B cell (primary cell): ENCODE measurements at places on chromosomes 3 and 15. TPM values are rescaled to one million over a fixed set of nuclear protein-coding genes. Genes with fewer than 3 reads are reported as not detected.
A peak's percentile ranks its signal among the peaks of the same experiment; 100 is the strongest.

DNA sequence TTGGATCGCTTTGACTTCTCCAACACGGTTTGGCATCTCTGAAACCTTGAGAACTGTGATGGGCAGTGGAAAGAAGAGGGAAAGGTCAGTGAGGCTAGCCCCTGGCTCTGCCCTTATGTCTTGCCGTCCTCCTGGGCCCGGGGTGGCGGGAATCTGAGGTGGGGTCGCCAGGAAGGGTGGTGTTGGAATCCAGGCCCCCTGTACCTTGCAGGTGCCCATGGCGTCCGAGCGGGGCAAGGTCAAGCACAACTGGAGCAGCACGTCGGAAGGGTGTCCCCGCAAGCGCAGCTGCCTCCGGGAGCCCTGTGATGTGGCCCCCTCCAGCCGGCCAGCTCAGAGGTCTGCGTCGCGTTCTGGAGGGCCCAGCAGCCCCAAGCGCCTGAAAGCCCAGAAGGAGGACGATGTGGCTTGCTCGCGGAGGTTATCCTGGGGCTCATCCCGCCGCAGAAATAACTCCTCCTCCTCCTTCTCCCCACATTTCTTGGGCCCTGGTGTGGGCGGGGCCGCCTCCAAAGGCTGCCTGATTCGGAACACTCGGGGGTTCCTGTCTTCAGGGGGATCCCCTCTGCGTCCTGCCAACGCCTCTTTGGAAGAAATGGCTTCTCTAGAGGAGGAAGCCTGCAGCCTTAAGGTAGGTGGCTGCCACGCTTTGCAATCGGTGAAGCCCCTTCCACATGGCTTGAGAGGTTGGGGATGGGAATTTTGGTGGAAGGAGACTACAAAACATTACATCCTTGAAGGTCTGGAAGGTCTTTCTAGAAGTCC, 907 bp downstream of the TATDN2 start:
- peaks cover 12% of the 10 kb centered on the region for H3K36me3 ChIP-seq
- H3K27ac ChIP-seq, result peak overlapping the region; percentile 70
- no peaks in the 10 kb centered on the region for H3K27me3 ChIP-seq
- peak; percentile 52 for DNase-seq
- H3K4me1 ChIP-seq, result peaks cover 28% of the 10 kb centered on the region

GRCh38 chr15:26045516-26045915, 182.4 kb upstream of the ATP10A start:
- H3K27ac ChIP-seq, result no peak overlapping the region
- no peaks in the 10 kb centered on the region for H3K4me1 ChIP-seq
- DNase-seq, result no peak

DNA sequence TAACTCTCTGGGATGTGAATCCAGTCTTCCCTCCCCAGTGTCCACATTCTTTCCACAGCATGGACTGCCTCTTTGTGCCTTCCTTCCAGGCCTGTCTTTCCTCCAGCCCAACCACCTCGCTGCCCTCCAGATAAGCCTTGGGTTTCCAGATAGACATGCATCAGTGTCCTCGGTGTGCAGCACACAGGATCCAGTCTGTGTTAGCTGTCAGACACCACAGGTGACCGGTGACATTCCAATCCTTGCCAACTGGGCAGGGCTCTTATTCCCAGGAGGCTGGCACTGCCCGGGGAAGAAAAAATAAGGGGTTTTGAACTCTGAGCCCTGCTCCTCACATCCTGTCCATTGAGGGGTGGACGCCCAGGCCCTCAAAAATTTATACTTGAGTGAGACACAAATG, 6.0 kb upstream of the SLC6A1 start:
- H3K4me3 ChIP-seq, result no peak overlapping the region
- no peaks in the 10 kb centered on the region for H3K36me3 ChIP-seq
- no peak overlapping the region for H3K27ac ChIP-seq
- H3K27me3 ChIP-seq, result peaks cover 8% of the 10 kb centered on the region

- no peaks in the 10 kb centered on the region for H3K4me1 ChIP-seq
- no peaks in the 10 kb centered on the region for H3K36me3 ChIP-seq
- H3K4me3 ChIP-seq, result no peak overlapping the region
- H3K27me3 ChIP-seq, result no peaks in the 10 kb centered on the region
- DNase-seq, result no peak
- H3K27ac ChIP-seq, result no peak overlapping the region
Observed at GRCh38 chr15:77815015-77815414, 182.3 kb upstream of the LINGO1 start.

GRCh38 chr15:48896869-48897814, 19.2 kb downstream of the EID1 start:
- no peak for DNase-seq
- H3K27ac ChIP-seq, result no peak overlapping the region
- no peaks in the 10 kb centered on the region for H3K36me3 ChIP-seq
- H3K4me1 ChIP-seq, result no peaks in the 10 kb centered on the region
- H3K4me3 ChIP-seq, result no peak overlapping the region

GRCh38 chr3:108505811-108506210, 4.6 kb downstream of the MYH15 start:
- no peak overlapping the region for H3K4me3 ChIP-seq
- no peaks in the 10 kb centered on the region for H3K27me3 ChIP-seq
- no peaks in the 10 kb centered on the region for H3K4me1 ChIP-seq

DNA sequence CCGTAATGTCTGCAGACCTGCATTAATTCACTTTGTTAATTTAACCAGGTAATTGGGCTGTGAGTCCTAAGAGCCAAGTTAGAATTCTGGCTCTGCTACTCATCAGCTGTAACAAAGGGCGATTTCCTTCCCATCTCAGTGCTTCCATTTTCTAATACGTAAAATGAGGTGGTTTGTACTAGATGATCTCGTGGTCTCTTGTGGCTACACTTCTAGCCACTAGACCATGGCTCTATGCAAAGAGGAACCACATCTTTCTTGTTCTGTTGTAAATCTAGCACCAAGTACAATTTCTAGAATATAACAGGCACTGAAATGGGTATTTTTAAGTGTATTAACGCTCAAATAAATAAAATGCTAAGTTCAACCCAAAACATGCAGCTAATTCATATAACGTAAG, 174.4 kb upstream of the THBS1 start:
- H3K4me1 ChIP-seq, result no peaks in the 10 kb centered on the region
- no peaks in the 10 kb centered on the region for H3K27me3 ChIP-seq
- H3K4me3 ChIP-seq, result no peak overlapping the region
- no peak overlapping the region for H3K27ac ChIP-seq

DNA sequence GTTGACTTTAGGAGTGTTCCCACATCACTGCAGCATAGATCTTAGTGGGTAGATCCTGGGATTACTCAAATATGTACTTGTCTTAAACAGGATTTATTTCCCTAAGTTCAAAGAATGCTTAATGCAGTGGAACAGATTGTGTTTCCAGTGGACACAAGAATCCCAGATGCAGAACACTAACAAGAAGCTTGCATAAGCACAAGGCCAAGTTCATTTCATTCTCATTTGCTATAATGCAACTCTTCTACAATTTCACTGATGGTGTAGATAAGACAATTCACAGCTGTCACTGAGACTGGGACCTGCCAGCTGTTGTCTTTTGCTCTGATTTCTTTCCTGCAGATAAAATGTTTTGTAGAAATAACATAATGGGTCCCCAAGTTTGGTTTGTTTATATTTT, 225.6 kb downstream of the NFKBIZ start:
- H3K27ac ChIP-seq, result no peak overlapping the region
- no peaks in the 10 kb centered on the region for H3K27me3 ChIP-seq
- H3K36me3 ChIP-seq, result no peaks in the 10 kb centered on the region
- peaks cover 19% of the 10 kb centered on the region for H3K4me1 ChIP-seq
- no peak for DNase-seq
- no peak overlapping the region for H3K4me3 ChIP-seq

GRCh38 chr3:184160456-184160855, 5.3 kb downstream of the DVL3 start:
- DNase-seq, result no peak
- no peaks in the 10 kb centered on the region for H3K27me3 ChIP-seq
- no peak overlapping the region for H3K27ac ChIP-seq
- peaks cover 24% of the 10 kb centered on the region for H3K36me3 ChIP-seq

GRCh38 chr3:196563721-196564225, 4.6 kb downstream of the WDR53 start:
- no peak overlapping the region for H3K27ac ChIP-seq
- no peak for DNase-seq
- peaks cover 9% of the 10 kb centered on the region for H3K4me1 ChIP-seq
- no peaks in the 10 kb centered on the region for H3K27me3 ChIP-seq
- peaks cover 13% of the 10 kb centered on the region for H3K36me3 ChIP-seq

DNA sequence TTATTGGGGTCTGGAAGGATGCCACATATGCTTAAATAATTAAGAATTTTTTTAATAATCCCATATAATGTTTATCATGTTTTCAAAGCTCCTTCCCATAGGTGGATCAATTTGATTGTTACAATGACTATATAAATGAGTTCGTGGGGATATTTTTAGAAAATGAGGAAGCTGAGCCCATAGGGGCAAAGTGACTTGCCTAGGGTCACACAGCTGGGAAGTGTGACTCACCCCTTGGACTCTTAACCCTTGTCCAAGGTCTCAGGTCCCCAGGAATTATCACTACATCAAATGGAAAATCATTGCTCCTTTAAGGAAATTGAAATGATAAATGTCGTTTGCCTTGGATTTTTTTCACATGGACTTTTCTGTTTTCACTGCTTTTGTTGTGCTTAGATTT, 161.2 kb upstream of the RGMA start:
- DNase-seq, result no peak
- H3K27ac ChIP-seq, result no peak overlapping the region
- no peak overlapping the region for H3K4me3 ChIP-seq
- no peaks in the 10 kb centered on the region for H3K36me3 ChIP-seq

GRCh38 chr3:62525281-62525680, 151.9 kb upstream of the FEZF2 start:
- no peak for DNase-seq
- no peaks in the 10 kb centered on the region for H3K27me3 ChIP-seq
- H3K4me3 ChIP-seq, result no peak overlapping the region
- no peaks in the 10 kb centered on the region for H3K4me1 ChIP-seq
- H3K27ac ChIP-seq, result no peak overlapping the region

DNA sequence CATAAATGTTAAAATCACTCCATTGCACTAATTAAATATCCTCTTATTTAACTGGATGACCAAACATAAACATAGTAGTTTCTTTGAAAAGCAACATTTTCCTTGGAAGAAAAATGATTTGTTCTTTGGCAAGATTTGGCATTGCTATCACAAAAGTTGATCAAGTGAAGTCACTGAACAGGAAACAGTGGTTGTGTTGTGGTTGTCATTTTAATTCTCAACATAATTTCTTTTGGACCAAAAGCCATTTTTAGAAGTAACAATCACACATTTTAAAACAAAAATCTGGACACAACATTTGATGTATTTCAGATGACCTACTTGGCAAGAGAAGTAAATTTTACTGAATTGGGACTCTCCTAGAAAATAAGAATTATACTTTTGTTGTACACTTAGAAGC, 872.3 kb downstream of the ROBO1 start:
- H3K27ac ChIP-seq, result no peak overlapping the region
- no peak overlapping the region for H3K4me3 ChIP-seq
- H3K36me3 ChIP-seq, result no peaks in the 10 kb centered on the region
- no peak for DNase-seq
- no peaks in the 10 kb centered on the region for H3K27me3 ChIP-seq

GRCh38 chr3:156050918-156051317, 69.5 kb upstream of the KCNAB1 start:
- no peak for DNase-seq
- H3K4me3 ChIP-seq, result no peak overlapping the region
- no peak overlapping the region for H3K27ac ChIP-seq
- no peaks in the 10 kb centered on the region for H3K4me1 ChIP-seq
- H3K36me3 ChIP-seq, result no peaks in the 10 kb centered on the region
- no peaks in the 10 kb centered on the region for H3K27me3 ChIP-seq

- H3K27ac ChIP-seq, result peak overlapping the region; percentile 74
- peaks cover 25% of the 10 kb centered on the region for H3K4me1 ChIP-seq
- H3K27me3 ChIP-seq, result no peaks in the 10 kb centered on the region
- DNase-seq, result peak; percentile 32
- no peak overlapping the region for H3K4me3 ChIP-seq
Observed at GRCh38 chr15:41530363-41530956, 13.6 kb downstream of the RPAP1 start.

GRCh38 chr3:46213201-46213600, 5.1 kb upstream of the CCR1 start:
- no peak overlapping the region for H3K4me3 ChIP-seq
- H3K27ac ChIP-seq, result no peak overlapping the region
- no peak for DNase-seq

ZPLD1 gene
- not detected in 2 replicates for polyA plus RNA-seq

AGBL1 gene
- polyA plus RNA-seq, result not detected in 2 replicates

SLC12A1 gene
- not detected in 2 replicates for polyA plus RNA-seq

FOXL2 gene
- not detected in 2 replicates for polyA plus RNA-seq

SCAMP5 gene
- polyA plus RNA-seq, result 0.71 and 3.4 TPM in 2 replicates

CPA3 gene
- not detected in 2 replicates for polyA plus RNA-seq

GCSAM gene
- 16.9 and 24.6 TPM in 2 replicates for polyA plus RNA-seq
